ENCODE measurements at places on chromosomes 6 and 20. TPM values are rescaled to one million over a fixed set of nuclear protein-coding genes. Genes with fewer than 3 reads are reported as not detected.
A peak's percentile ranks its signal among the peaks of the same experiment; 100 is the strongest.

The TSPO2 gene
- 1.4 TPM for total RNA-seq

The LIN28B gene
- total RNA-seq: 0.21 TPM

The TFAP2A gene
- total RNA-seq: 6.7 TPM

The SASH1 gene
- total RNA-seq: 91.9 TPM

The FILIP1 gene
- total RNA-seq: 71.9 TPM

The HLA-DRA gene
- 43.7 TPM for total RNA-seq

The ADGRF1 gene
- total RNA-seq: 9.4 TPM

The TAGAP gene
- total RNA-seq: 3.6 TPM

The ACTR5 gene
- 9.6 TPM for total RNA-seq

DNA sequence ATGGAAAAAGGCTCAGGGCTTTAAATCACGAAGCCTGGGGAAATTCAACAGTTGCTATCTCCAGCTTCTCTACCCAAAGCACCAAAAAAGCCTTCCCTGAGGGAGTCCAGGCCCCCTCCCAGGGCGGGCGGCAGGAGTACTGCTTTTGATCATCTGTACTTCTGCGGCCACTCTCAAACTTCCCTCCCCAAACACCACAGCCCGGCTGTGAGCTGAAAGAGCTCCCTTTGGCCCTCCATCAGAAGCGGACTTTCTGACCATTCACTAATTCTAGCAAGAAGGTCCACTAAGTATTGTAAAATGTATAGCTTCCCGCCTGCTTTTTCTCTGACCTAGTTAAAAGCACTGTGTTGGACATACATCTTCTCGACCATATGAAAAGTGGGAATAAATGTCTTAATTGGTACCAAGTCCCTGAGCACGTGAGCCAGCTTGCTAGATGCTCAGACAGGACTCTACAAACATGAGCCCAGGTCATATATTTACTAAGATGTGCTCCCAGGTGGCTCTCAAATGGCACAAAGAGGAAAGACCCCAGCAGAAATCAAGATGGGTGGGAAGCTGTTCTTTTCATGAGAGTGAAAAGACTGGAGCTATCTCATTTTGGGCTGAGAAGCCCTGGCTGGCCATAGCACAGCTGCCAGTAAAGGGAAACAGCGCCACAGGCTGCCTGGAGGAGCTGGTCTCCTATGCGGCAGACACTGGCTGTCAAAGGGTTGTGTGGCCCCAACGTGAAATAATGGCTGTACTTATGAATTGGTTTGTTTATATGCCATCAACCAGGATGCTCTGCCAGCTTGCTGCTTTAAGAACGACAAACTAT is 58.6 kb downstream of the GFOD1 start:
- DNase-seq: no peak

- no peak for DNase-seq
Observed at GRCh38 chr20:14972256-14972655, 634.8 kb upstream of the FLRT3 start.

- DNase-seq: no peak
Observed at GRCh38 chr6:170274713-170275560, 15.9 kb downstream of the DLL1 start.

DNA sequence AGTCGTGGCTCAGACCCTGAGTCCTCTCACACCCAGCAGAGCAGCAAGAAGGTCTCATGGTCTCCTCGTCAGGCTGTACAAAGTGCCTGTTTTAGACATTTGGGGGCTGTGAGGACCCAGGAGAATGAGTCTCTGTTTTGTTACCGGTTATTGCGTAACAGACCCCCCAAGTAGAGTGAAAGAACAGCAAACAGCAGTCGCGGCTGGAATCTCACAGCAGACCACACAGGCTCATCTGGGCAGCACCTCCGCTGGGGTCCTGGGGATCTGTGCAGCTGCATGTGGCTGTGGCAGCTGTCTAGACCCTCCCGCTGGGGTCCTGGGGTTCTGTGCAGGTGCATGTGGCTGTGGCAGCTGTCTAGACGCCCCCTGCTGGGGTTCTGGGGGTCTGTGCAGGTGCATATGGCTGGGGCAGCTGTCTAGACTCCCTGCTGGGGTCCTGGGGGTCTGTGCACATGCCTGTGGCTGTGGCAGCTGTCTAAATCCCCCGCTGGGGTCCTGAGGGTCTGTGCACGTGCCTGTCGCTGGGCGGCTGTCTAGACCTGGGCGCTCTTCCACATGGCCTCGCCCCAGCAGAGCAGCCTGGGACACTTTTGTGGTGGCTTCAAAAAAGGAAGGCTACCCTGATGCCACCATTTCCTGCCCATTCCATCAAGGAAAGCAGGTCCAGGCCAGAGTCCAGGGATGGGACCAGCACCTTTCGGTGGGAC is 24.7 kb downstream of the ENTPD6 start:
- peak; percentile 41 for DNase-seq

DNA sequence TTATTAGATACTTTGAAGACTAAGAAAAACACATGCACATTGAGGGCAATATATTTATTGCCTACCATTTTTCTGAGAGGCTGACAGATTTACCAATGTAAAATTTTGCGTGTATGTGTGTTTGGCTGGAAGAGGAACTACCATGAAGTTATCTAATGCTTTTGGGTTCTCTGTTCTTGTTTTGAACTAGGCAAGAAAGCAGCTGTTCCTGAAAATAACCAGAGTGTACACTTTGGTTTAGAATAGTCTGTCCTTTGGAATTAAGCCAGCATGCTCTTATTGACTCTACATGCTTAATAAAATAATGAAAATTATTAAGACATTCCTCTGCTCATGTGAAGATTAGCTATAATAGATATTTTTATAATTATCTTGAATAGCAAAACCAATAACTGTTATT is 129.2 kb downstream of the MYB start:
- DNase-seq: peak; percentile 32

GRCh38 chr20:2955257-2955970 is 82.1 kb downstream of the PTPRA start:
- DNase-seq: peak; percentile 47

DNA sequence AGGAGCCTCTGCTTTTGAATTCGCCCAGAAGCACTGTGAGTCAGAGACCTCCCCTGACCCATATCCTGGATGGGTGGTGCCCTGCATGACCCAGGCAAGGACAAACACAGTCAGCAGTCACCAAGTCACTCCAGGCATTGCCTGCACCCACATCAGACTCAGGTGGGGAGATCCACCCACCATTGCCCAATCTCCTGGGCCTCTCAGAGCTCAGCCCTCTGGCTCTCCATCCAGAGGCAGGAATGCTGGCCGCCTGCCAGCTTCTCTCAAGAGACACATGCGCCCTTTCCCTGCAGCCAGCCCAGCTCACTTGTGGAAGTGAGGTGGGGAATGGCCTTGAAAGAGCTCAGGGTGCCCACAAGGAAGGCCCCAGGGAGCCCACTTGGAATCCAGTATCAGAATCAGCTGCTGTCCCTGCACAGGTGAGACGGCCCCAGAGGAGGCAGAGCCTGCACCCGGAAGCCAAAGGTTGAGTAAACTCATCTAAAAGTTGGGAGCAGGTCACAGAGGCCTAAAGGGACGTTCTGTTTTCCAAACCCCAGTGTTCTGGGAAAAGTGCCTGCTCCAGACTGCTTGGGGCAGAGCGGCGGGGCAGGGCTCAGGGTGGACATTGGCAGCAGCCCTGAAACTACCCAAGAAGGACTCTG is 129.8 kb downstream of the PREX1 start:
- DNase-seq: peak; percentile 78

- DNase-seq: no peak
Observed at GRCh38 chr6:20777801-20778200, 243.5 kb downstream of the CDKAL1 start.

DNA sequence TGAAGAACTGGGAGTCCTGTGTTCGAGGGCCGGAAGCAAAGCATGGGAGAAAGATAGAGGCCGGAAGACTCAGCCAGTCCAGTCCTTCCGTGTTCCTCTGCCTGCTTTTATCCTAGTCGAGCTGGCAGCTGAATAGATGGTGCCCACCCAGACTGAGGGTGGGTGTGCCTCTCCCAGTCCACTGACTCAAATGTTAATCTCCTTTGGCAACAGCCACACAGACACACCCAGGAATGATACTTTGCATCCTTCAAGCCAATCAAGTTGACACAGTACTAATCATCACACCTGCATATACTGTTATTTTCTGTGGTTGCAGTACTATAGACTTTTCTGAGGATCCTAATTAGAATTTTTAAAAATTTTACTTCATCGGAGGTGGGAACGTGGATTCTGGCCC is 21.3 kb downstream of the PCMTD2 start:
- DNase-seq: no peak

DNA sequence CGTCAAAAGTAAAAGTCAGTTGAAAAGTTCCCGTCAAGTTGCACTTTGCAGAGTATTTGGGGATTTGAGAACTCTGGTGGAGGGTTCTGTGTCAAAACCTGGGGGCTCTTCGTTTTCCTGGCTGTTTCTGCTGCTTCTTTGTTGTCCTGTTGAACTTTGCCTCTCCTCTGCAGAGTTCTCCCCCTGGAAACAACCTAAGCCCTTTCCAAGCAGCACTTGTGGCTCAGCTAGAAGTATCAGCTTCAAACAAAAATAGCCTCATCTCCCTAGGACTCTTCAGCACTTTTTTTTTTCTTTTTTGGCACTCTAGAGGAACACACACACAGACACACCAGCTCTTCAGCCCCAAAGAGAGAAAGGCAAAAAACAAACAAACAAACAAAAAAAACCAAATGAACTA is at the start of gene TRDN:
TSS of gene TRDN (minus strand) at position 169 of the 400 bp plus-strand sequence. CDS start 175 bp downstream, outside the sequence.
- peak; percentile 70 for DNase-seq

DNA sequence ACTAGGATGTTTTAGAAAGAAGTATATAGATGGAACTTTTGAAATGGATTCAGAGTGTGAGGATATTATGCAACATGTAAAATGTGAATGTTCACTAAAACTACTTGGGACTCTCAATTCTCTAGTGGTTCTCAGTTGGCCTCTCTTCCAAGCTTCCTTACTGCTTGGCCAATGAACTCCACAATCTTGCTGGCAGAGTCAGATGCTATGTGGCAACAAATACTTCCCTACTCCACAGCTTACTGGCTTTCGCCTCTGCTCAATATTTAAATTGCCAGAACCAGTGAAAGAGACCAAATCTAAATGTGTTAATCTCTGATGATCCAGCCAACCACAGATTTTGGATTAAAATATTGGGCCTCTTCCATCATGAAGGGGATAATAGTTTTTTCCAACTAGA is 138.4 kb downstream of the HTR1B start:
- no peak for DNase-seq

DNA sequence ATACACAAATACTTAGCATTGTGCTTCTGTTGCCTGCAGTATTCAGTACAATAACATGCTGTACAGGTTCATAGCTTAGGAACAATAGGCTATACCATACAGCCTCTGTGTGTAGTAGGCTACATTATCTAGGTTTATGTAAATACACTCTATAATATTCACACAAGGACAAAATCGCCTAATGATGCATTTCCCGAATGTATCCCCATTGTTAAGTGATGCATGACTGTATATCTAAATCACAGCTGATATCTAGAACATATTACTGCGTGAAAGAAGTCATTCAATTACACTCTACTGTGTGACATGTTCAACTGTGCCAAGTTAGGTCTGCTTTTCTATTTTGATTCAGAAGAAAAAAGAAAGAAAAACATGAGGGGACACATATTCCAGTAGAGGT is 633.5 kb downstream of the RFPL4B start:
- DNase-seq: no peak

- no peak for DNase-seq
Observed at GRCh38 chr20:46078954-46079353, 10.8 kb downstream of the NCOA5 start.

- DNase-seq: peak; percentile 72
Observed at GRCh38 chr6:43628393-43629103, 516 bp downstream of the GTPBP2 start.

DNA sequence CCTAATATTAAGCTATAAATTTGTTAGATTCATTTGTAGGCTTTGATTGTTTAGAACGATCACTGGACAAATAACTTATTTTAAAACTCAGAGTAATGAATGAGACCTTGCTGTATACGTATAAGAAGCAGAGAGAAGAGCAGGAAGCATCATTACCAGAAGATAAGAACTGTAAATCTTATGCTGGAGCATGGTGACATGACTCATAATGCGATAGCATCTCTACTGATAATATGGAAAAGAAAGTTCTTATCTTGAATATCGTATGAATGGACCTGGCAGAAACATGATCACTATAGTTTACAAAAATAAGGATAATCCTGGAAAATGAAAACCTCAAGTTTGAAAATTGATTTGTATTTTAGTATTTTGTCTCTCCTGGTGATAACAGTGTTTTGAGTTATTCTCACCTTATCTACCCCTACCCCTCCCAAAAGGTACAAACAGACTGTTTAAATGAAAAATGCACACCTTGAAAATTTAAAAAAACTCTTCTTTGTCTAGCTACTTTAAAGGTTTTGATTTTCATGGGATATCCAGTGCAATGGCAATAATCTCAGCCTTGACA is 2.0 kb upstream of the ZSCAN26 start:
- no peak for DNase-seq

GRCh38 chr6:34273242-34273805 is 24.5 kb upstream of the SMIM29 start:
- no peak for DNase-seq

DNA sequence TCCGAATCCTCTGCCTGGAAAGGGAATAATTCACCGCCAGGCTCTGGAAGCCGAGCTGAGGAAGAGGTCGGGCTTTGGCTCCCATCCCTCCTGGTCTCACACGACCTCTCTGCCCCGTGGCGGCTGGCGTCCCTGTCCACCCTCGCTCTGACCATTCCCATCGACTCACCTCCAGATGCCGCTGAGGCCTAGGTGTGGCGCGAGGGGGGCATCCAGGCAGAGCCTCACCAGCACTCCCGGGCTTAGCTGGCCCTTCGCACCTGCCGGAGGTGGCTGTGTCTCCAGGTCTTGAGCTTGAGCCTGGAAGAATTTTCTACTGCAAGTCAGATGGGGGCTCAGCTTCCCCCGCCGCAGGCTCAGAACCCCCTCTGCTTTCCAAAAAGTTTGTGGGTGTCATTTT is 28.5 kb upstream of the SMOC2 start:
- DNase-seq: no peak

- DNase-seq: no peak
Observed at GRCh38 chr6:124741341-124741740, 220.9 kb upstream of the RNF217 start.
